ENCODE measurements at places on chromosomes 5 and 9.

GRCh38 chr5:96885518-96886338, 9.4 kb downstream of the ERAP2 start:
- no peak for DNase-seq

- no peak for DNase-seq
Measured at GRCh38 chr5:58266402-58266801, 193.5 kb downstream of the PLK2 start.

DNA sequence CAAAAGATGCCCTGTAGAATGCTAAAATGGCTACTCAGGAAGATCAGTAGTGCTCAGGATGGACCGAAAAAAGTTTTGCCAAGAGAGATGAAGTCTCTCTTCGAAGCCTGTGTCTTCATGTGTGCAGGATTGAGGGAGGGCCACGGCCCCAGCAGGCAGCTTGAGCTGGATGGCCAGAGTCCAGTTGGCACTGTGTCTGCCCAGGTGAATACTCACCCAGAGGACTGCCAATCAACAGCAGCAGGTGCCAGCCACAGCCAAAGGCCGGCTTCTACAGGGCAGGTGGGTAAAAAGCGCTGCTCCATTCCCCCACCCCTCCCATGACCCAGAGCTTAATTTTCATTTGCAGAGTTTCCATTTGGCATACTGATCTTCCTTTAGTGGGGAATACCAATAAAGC, 287.9 kb upstream of the ZNF608 start:
- no peak for DNase-seq

- DNase-seq, result no peak
Measured at GRCh38 chr9:120951960-120952618, 25.5 kb upstream of the TRAF1 start.

DNA sequence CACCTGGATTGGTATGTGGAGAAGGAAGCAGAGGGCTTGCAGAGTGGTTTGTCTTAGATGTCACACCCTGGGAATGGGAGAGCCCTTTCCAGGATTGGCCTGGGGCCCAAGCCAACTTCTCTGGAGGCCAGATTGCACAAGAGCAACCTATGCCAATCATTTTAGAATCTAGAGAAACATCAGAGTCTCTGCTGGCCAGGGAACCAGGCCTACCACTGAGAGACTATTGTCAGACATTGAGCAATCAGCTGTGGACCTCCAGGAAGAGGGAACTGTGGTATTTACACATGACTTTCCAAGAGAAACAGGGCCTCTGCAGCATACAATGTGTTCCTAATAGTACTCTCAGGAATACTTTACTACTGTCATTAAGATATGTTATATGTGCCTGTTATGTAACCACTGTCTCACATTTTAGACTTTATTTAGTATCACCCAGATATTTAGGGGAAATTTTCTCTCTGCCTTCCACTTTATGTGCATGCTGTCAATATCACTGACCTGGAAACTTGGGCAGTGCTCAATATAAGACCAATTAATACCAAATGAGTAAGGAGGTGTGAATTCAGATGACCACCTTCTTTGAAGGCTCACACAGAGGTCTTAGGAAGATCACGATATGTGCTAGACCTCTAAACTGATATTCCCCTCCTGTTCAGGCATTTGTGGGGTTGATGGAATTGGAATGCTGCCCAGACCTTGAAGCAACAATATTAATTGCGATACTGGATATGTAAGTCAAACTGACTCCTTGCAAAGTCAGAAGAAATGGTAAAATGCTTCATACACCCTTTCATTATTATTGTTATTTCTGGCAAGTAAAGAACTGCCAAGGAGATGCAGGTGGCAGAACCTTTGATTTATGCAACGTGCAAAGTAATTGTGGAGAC, 20.5 kb upstream of the CCL28 start:
- no peak for DNase-seq

DNA sequence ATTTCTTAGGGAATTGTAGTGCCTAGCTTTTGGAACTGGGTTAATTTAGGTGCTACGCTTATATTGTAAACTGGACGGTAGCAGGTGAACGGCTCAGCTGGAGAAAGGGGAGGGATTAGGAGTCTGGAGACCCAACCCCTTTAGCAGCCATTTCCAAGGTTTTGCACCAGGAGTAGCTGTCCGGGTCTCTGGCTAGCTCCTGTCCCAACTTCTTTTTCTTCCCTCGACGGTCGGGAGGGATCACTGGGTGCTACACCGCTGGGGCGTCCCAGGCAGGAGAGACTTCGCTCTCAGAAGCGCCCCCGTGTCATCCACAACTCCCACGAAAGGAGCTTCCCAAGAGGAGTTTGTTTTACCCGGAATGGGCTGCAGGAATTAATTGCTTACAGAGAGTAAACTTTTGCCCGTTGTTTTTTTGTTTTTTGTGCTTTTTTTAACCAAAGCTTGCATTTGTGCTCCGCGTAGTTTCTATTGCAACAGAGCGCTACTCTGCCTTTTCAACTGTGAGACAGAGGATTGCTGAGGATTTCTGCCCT, 1640.9 kb upstream of the C9orf72 start:
- no peak for DNase-seq

- no peak for DNase-seq
Measured at GRCh38 chr9:114309096-114309495, 13.8 kb upstream of the ORM1 start.

DNA sequence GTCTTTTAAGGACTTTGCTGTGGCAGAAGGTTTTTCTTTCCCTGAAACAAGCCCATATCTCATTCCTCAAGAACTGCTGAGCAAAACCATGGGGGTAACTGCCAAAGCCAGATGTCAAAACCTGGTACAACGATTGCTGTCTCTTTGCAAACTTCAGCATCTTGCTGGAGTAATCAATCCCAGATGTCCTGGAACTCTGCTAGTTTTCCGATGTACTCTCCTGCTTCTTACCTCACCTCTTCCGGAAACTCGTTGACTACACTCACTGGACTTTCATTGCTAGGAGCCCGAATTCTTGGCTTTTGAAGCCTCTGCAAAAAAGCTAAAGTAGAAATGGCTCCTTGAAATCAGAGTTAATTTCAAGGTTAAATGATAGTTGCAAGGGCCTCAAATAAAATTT, 23.3 kb downstream of the RAD1 start:
- DNase-seq, result no peak

GRCh38 chr9:130117816-130118632, 54.2 kb upstream of the NCS1 start:
- DNase-seq, result no peak

DNA sequence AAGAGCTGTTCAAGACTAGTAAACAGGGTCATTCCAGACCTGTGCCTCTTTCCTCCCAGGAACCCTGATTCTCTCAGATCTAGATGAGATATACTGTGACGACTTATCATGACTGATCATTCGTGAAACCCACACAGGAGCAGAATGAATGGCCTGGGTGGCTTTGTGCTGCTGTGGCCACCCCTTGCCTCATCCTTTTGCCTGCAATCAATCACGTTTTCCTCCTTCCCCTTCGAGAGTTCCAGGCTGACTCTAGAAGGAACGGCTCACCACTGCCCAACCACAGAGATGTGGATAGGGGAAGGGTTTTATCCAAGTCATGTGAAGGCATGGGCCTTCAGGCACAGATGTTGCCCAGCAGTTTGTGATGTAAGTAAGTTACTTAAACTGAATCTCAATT, 5.8 kb downstream of the ANXA6 start:
- no peak for DNase-seq

GRCh38 chr5:59037453-59037852, 454.6 kb downstream of the RAB3C start:
- no peak for DNase-seq

- DNase-seq, result no peak
Measured at GRCh38 chr5:68999181-68999580, 94.6 kb upstream of the SLC30A5 start.

DNA sequence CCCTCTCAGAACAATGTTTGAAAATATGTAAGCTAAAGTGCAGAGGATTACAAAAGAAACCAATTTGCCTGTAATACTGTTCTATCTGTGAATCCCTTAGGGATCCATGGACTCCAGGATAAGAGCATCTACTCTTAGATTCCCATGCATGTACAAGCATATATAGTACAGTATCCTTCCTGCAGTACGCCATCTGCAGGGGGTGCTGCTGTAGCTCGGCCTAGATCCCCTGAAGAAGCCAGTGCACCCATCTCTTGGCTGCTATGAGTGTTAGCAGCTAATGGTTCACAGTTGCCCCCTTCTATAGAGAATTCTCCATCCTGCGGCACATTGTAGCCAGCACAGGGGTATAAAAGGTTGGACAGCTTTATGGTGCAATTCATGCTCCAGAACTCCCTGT, 61.8 kb upstream of the SLC30A5 start:
- no peak for DNase-seq
